ENCODE measurements at places on chromosomes 5 and 9.
A peak's percentile ranks its signal among the peaks of the same experiment; 100 is the strongest.

- DNase-seq, result no peak
These were observed 147.5 kb downstream of the FAM174A start for GRCh38 chr5:100682625-100683024.

GRCh38 chr9:94638335-94639060, 820 bp downstream of the FBP1 start:
- DNase-seq, result no peak

DNA sequence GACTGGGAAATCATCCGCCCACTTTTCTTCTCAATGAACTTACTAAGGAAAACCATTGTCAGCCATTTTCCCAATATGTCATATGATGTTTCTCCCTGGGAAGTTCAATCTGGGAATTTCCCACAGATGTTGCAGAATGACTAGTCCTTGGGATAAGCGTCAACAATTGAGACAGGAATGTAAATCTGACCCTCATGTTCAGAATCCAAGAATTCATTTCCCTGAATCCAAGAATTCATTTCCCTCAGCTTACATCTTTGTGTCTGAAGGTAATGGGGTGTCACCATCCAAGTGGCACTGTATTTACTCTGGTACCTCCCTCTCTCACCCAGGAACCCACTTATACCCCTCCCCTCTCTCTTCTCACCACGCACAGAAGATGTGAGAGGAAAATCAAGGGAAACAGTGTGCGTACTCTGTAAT, 7.4 kb downstream of the KLF9 start:
- DNase-seq, result no peak

- DNase-seq, result no peak
These were observed 512.9 kb downstream of the HINT1 start for GRCh38 chr5:130652176-130652575.

DNA sequence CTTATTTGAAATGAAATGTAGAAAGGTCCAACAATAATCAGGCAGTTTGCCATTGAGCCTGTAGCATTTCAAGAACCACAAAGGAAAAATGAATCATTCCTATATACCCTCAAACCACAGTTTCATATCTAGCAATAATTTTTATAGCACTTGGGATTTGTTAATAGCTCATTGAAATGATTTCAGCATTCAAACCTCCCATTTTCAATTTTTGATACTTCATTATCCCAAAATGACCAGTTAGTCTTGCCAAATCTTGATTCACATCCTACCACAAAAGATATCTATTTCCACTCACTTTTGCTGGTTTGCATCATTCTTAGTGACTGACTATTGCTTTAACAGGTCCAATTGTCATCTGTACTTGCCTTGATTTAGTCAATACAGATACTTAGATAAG, 790.1 kb downstream of the TLE1 start:
- DNase-seq, result no peak

DNA sequence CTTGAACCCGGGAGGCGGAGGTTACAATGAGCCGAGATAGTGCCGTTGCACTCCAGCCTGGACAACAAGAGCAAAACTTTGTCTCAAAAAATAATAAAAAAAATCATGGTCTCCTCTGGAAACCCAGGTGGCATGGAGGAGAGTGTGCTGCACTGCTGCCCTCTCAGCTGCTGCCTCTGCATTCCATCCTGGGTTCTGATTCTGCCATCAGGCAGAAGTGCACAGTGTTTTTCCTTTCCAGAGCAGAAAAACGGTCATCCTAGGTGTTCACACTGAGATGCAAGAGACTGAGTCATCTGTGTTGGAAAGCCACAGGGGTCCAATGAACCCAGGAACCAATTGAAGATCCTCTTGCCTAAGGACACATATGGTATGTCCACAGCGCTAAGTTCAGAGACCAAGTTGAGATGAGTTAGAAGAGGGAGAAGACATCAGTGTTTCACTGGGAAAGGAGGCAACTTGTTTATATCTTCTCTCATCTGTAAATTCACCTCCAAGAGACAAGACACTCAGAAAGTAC, 88.8 kb upstream of the DMRT1 start:
- DNase-seq, result no peak

- DNase-seq, result no peak
These were observed 34.7 kb downstream of the INSL4 start for GRCh38 chr9:5265939-5266338.

- DNase-seq, result no peak
These were observed 275.9 kb upstream of the ZNF462 start for GRCh38 chr9:106587042-106587441.

- no peak for DNase-seq
These were observed 10.5 kb upstream of the NR4A3 start for GRCh38 chr9:99811172-99811571.

DNA sequence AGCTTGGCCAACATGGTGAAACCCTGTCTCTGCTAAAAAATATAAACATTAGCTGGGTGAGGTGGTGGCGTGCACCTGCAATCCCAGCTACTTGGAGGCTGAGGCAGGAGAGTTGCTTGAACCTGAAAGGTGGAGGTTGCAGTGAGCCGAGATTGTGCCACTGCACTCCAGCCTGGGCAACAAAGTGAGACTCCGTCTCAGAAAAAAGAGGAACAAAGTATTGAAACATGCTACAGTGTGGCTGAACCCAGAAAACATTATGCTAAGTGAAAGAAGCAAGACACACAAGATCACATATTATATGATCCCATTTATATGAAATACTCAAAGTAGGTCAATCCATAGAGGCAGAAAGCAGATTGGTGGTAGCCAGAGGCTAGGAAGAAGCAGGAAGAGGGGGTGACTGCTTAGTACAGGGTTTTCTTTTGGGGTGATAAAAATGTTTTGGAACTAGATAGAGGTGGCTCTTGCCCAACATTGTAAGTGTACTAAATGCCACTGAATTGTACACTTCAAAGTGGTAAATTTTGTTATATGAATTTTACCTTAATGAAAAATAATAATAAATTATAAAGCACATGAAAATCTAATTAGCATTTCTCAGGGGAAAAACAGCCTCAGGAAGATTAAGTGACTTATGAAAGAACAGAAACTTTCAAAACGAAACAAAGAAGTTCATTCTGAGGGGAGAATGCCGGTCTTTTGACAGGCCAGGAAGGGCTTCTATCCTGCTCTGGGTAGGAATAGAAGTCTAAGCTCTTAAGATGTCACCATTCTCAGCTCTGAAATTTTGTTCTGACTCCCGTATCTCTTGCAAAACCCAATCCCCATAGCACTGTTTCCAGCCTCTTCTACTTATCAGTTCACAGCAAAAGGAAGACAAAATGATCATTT, 161.1 kb upstream of the TBCA start:
- no peak for DNase-seq

GRCh38 chr9:120865809-120866208, 11.2 kb downstream of the PHF19 start:
- DNase-seq, result no peak

DNA sequence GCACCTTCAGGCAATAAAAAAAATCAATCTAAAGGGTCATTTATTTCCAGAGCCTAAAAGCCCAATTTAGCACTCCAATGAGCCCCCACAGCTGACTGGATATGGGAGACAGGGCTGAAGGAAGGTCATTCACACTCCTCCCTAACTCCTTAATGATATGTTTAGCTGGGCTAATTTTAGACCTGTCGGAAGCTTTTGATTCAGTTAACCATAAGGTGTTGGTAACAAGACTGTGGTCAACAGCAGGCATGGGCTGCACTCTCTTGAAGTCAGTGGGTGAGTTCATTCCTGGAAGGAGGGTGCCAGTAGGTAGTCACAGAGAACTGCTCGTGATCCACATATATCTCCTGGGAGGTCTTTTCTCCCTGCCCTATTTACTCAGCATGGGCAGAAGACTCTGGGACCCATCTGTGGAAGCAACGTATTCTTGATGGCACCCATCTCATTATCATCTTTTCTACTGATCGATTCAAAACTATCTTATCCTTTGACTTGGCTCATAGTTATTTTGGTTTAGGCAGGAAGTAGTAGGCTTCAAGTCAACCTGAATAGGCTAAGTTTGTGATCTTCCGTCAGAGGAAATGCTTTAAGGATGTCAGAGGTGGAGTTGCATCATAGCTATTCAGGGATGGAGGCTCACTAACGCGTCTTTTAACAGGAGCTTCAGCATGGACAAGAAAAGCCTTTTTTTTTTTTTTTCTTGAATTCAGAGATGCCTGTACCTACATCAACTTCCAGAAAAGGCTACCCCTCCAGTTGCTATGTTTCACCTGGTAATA, 367.7 kb upstream of the SLC30A5 start:
- no peak for DNase-seq

GRCh38 chr9:119902611-119903010, 533.4 kb upstream of the BRINP1 start:
- no peak for DNase-seq

DNA sequence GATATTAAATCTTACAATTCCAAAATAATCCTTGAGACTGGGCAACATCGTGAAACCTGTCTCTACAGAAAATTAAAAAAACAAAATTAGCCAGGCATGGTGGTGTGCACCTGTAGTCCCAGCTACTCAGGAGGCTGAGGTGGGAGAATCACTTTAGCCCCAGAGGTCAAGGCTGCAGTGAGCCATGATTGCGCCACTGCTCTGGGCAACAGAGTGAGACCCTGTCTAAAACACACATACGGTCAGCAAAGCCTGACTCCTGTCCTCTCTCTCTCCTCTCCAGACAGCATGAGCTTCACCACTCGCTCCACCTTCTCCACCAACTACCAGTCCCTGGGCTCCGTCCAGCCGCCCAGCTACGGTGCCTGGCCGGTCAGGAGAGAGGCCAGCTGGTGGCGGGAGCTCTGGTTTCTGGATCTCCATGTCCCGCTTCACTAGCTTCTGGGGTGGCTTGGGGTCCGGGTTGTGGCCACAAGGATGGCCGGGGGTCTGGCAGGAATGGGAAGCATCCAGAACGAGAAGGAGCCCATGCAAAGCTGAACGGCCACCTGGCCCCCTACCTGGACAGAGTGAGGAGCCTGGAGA, 9.0 kb upstream of the PDCL start:
- no peak for DNase-seq

DNA sequence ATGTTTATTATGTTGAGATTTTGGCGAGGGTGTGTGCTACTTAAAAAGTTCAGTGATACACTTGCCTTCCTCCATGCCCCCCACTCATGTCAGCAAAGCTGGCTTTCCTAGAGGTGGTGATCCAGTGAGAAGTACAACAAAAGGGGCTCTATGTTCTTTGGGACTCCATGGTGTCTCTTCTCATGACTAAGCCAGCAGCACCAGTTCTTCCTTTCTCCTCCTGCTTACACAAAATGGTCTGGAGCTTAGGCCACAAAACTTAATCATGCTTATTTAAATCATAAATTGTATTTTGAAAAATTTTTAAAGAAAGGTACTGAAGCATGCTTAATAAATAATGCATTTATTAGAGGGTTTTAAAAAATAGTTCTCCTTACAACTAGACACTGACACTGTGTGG, 22.4 kb downstream of the MOCS2 start:
- no peak for DNase-seq

GRCh38 chr9:7533376-7534090, 266.0 kb downstream of the DMAC1 start:
- no peak for DNase-seq

GRCh38 chr5:36150676-36151433, 832 bp downstream of the LMBRD2 start:
- peak; percentile 5 for DNase-seq

- DNase-seq, result no peak
These were observed 18.6 kb upstream of the CEP72 start for GRCh38 chr5:593511-593910.

GRCh38 chr9:11992866-11993265, 700.3 kb upstream of the TYRP1 start:
- DNase-seq, result no peak

GRCh38 chr5:181261320-181262049, 542 bp upstream of the TRIM52 start:
- DNase-seq, result peak; percentile 54

GRCh38 chr5:124436294-124436693, 310.1 kb downstream of the ZNF608 start:
- DNase-seq, result no peak

GRCh38 chr5:96110300-96110699, 148.6 kb upstream of the ELL2 start:
- DNase-seq, result no peak

DNA sequence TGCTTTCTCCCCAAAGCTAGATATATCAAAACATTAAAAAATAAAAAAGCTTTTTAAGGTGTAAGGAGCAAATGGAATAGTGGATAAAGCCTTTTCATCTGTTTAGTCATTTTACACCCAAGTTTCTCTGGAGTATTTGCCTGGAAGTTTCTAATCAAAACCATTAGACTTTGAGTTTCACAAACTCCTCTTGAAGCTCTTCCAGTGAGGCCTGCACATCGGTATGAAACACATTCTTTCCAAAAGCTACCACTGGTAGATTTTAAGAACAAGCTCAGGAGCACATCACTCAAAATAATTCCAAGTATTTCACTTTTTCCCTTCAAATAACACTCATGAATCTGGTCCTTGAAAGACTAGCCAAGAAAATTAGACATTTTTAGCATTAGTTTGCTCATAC, 5.7 kb downstream of the TRIM52 start:
- no peak for DNase-seq

- DNase-seq, result no peak
These were observed 71.0 kb downstream of the AMBP start for GRCh38 chr9:114006931-114007691.

DNA sequence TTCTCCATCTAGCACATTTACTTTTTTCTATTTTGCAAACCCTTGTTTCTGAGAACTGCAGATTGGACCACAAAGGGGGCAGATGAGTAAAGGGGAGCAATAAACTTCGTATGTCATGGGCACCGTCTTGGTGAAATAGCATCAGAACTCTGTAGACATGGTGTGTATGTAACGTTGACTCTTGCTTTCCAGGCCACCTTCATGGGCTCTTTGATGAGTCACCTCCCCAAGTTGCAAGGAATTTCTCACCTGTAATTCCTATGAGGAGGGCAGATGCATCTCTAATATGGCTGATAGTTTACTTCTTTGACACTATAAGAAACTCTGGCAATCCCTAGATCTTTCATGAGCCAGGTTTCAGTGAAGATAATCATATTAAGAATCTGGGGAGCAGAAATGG, 163.4 kb upstream of the PLPPR1 start:
- DNase-seq, result no peak

GRCh38 chr9:35907711-35908503, 1.4 kb upstream of the SPAAR start:
- DNase-seq, result no peak

- DNase-seq, result no peak
These were observed 255.2 kb upstream of the CD180 start for GRCh38 chr5:67451640-67452279.

GRCh38 chr5:180143656-180144364, 65.2 kb downstream of the RASGEF1C start:
- DNase-seq, result no peak

- no peak for DNase-seq
These were observed 112.6 kb downstream of the TMC1 start for GRCh38 chr9:72633966-72634365.

- no peak for DNase-seq
These were observed 192.1 kb downstream of the TSSK1B start for GRCh38 chr5:113242481-113243348.

Data from stimulated activated CD8-positive, alpha-beta memory T cell treated with anti-CD3 and anti-CD28 coated beads, Interleukin-4, amount 100 ng/mL, for 4 hours (primary cell).